NCI-H1436 treated with DMSO at 0.1 percent for 48 hours (cell line): ENCODE measurements at places on chromosomes 4 and X.

DNA sequence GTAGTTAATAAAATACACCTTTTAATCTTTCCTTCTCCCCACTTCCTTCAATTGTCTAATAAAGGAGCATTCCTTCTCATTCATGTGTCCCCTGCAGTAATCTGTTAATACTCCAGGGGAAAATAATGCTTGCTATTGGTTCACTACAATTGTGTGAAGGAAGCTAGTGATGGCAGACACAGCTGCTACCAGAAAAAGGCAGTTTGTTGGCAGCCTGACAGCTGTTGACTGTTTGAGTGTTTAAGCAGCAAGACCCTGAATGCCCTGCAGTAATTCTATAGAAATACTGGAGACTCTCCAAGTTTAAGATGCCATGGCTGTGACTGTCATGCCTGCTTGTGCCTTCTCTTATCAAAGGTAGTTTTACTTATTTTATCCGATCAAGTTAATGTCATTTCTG is 359.5 kb downstream of the C4orf33 start:
- DNase-seq: peak; percentile 43

DNA sequence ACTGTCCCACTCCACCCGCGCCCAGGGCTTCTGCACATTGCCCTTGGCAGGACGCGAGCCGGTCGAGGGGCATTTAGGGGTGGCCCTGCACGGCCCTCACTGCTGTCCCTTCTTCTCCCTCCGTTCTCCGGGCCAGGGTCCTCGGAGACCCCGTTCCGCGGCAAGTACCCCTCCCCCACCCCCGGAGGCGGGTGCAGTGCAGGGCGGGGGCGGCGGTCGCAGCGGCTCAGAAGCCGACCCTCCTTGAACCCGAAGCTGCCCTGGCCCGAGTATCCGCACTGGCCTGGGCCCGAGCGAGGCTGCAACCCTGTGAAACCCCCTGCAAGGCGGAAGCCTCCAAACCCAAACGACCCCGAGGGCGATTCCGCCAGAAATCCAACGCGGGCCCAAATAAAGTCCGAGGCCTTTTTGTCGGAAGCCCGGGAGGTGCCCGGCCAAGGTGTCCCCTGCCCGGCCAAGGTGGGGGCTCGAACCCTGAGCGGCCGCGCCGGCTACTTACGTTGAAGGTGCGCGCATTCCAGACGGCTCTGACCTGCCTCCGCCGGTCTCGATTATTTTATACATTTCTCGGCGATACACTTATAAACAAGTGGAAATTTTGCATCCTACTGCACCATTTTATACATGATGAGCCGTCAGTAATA is 53.1 kb upstream of the TMEM33 start:
- no peak for DNase-seq

DNA sequence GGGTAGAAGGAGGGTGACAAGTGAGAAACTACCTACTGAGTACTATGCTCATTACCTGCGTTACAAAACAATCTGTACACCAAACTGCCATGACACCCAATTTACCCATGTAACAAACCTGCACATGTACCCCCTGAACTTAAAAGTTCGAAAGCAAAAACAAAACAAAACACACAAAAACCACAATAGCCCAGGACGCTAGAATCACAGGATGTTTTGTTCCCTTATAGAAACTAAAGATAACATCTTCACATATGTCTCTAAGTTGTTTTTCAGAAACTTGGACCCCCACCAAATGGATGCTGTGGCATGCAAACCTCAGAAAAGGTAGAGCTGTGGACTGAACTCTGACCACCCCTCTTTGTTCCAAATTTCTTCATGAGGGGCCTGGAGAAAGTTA is 25.2 kb upstream of the PNMA5 start:
- no peak for DNase-seq

DNA sequence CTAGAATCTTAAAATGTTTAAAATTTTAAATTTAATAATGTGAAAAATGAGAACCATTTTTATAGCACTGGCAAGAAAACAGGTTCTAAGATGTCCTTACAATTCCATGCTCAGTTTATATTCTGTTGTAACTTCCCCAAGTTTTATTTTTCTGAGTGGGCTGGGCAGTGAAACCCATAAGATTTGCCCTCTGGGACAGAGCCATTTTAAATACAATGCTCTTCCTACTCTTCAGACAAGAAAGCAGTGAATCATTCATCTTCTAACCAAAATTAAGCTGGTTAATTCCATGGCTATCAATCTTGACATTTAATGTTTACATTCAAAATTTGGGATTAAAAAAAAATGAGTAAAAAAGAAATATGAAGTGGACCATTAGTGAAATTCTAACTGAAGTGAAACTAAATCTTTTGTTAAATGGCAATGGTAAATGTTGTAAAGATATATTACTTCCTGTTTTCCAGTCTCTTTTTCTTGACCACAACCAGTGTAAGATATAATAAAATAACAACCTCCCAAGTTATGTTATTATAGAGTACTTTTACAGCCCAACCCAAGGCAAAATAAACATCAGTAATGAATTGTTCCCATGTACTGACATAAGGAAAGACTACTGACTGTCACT is 37.2 kb upstream of the PTPN13 start:
- DNase-seq: no peak

DNA sequence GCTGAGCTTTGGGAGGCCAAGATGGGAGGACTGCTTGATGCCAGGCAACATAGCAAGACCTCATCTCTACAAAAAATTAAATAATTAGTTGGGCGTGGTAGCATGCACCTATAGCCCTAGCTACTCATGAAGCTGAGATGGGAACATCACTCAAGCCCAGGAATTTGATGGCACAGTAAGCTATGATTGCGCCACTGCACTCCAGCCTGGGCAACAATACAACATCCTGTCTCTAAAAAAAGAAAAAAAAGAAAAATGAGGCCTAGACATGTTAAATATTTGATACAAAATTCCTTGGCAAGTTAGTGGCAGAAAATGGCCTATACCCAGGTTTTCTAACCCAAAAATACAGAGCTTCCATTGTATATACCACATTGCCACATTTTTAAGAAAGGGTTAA is 88.1 kb upstream of the MAB21L2 start:
- DNase-seq: no peak

GRCh38 chr4:113760094-113760794 is 1.3 kb downstream of the CAMK2D start:
- DNase-seq: peak; percentile 10

GRCh38 chrX:149937871-149938426 is 342 bp downstream of the EOLA2 start:
- DNase-seq: no peak

DNA sequence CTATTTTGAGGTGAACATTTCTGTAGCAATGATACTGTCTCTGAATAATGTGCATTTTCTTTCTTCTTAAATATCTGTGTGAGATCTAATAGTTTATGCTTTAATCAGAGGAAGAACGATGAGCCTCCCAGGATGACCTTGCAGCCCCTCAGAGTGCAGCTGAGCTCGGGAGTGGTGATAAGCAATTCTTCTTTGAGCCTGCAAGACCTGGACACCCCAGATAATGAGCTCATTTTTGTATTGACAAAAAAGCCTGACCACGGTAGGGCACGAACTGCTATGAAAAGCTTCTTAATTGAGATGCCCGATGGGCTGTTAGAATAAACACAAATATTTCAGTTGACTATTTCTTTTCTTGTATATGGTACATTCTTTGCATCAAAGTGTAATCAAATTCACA is 105.0 kb upstream of the ANXA3 start:
- DNase-seq: no peak

- DNase-seq: no peak
These were observed 48.7 kb upstream of the BCOR start for GRCh38 chrX:40146262-40147125.

- no peak for DNase-seq
These were observed 87.9 kb downstream of the STK32B start for GRCh38 chr4:5139141-5139540.
